Astrocyte (in vitro differentiated cells and primary cell): ENCODE measurements at places on chromosomes 7 and 10.

GRCh38 chr10:22606164-22606614, 108.2 kb downstream of the PIP4K2A start:
- peak; percentile 31 for DNase-seq

DNA sequence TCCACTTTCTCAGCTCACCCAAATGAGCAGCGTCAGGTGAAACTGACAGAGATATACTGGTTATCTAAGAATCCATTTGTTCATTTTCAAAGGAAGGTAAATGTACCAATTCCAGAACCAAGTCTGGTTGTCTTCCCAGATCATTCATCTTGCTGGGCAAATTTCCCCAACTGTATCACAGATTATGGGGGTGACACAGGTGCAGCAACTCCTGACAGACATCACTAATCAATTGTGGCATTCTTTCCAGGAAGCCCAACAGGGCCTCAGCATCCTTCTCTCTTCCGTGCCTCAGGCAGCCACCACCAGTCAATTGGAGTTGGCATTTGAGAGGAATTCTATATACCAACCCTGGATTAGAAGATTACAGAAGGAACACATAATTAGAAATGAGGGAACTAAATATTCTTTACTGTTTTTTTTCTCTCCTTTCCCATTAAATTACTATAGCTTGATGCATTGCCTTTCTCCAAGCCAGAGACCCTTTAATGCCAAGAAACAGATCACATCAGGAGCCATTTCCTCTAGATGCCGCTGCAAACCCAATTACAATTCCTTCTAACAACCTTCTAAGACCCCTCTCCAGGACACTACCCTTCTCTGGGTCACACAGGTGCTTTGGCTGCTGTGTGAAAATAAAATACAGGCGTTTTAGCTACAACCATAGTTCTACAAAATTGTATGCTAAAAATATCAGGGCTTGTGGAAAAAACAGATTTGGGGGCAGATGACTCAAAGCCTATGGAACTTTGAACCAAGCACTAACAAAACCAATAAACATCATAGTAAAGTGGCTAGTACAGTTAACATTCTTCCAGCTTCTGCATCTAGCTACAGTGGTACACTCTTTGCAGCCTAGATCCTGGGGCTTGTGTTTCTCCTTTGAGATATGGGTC, 291.6 kb downstream of the RNLS start:
- no peak for DNase-seq

- DNase-seq: peak; percentile 91
These were observed 17.5 kb downstream of the RCC1L start for GRCh38 chr7:75055830-75056772.

DNA sequence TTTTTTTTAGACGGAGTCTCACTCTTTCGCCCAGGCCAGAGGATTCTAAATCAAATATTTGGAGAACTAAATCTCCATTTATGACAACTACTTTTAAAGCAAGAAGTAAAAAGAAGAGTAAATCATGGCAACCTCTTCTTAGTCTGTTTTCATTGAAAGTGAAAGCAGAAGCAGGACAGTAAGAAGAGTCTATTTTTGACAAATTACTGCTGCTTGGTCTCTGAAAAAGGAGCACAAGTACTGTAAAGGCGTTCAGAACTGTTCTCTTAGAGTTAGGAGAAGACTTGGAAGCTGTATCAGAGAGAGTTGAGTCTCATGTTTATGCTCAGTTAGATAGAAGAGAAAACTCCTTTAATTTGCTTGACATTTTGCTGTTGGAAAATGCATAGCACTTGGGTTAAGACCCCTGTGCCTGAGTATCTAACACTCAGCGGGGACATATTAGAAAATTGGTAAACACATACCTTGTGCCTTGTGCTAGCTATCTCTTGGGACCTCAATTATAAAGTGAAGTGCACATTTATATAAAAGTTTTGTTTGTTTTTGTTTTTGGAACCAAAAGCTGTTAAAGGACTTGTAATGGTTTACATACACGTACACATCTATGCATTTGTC, 433.0 kb downstream of the ANKRD7 start:
- no peak for DNase-seq

DNA sequence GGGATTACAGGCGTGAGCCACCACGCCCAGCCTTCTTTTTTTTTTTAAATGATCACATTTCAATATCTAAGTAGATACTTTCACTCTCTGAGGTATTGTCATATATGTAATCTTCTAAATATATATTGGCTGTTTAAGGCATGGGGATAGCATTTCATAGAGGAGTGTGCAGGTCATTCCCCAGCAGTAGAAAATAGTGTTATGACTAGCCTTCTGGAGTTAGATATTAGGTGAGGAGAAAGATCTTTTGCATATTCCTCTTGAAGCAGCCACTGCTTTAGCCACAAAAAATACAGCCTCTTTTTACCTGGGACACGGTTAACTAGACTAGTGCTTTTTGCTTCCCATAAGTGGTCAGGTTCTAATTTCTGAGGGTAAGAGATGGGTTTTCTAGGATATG, 28.9 kb downstream of the ADD3 start:
- DNase-seq: no peak
